A549 treated with ZK216348 at 1 μM for 4 hours (cell line): ENCODE measurements at places on chromosomes 6 and 20. TPM values are rescaled to one million over a fixed set of nuclear protein-coding genes. Genes with fewer than 3 reads are reported as not detected.

CDH26 gene
- 0.12 to 0.54 TPM (median 0.14 TPM) in 4 of 5 replicates, not detected in the other for total RNA-seq

LRRC73 gene
- total RNA-seq: 0.66 to 1.2 TPM (median 1.1 TPM) in 5 replicates

EYA2 gene
- 2.4 to 3.8 TPM (median 2.6 TPM) in 5 replicates for total RNA-seq

ULBP1 gene
- 0.73 to 1.3 TPM (median 1.00 TPM) in 5 replicates for total RNA-seq

C20orf202 gene
- not detected in 5 replicates for total RNA-seq

MAFB gene
- 0.07 to 0.14 TPM (median 0.09 TPM) in 5 replicates for total RNA-seq

TMC2 gene
- total RNA-seq: not detected in 5 replicates

CSE1L gene
- total RNA-seq: 77.6 to 108 TPM (median 95.8 TPM) in 5 replicates

VWA7 gene
- 0.53 to 2.7 TPM (median 1.1 TPM) in 5 replicates for total RNA-seq

TENT5A gene
- total RNA-seq: 0.92 to 1.2 TPM (median 1.0 TPM) in 5 replicates

BPIFB2 gene
- not detected in 5 replicates for total RNA-seq

ZC3H12D gene
- 0.09 to 0.23 TPM in 2 of 5 replicates, not detected in the others for total RNA-seq

SDC4 gene
- 103 to 119 TPM (median 118 TPM) in 5 replicates for total RNA-seq

FAM83D gene
- 50.0 to 75.0 TPM (median 67.8 TPM) in 5 replicates for total RNA-seq

SRSF3 gene
- total RNA-seq: 512 to 684 TPM (median 546 TPM) in 5 replicates

MUC21 gene
- total RNA-seq: 0.05 TPM in 1 of 5 replicates, not detected in the others

SLC32A1 gene
- not detected in 5 replicates for total RNA-seq

TDP2 gene
- 28.1 to 36.7 TPM (median 32.8 TPM) in 5 replicates for total RNA-seq

PTCRA gene
- total RNA-seq: not detected in 5 replicates

MPIG6B gene
- total RNA-seq: not detected in 5 replicates

GNAS-AS1 gene
- not detected in 5 replicates for total RNA-seq
